Non-pigmented ciliary epithelial cell (primary cell): ENCODE measurements at places on chromosomes 12 and 14.

GRCh38 chr12:12428961-12429657 is 72.2 kb downstream of the BORCS5 start:
- no peak for DNase-seq

DNA sequence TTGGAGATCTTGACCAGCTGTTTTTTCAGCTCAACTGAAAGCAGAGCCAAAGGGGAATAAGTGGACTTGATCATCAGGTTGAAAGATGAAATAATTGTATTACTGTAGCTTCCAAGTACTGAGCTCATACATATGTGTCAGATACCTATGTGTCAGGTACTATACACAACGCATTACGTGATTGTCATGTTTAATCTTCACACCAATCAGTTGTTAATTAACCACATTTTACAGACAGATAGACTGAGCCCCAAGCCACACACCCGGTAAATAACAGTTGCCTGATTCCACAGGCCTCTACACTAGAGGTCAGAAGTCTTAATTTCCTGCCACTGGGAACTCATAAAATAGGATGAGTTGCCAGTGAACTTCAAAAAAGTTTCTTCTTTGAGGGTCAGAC is 128.5 kb downstream of the GPR135 start:
- DNase-seq = no peak

DNA sequence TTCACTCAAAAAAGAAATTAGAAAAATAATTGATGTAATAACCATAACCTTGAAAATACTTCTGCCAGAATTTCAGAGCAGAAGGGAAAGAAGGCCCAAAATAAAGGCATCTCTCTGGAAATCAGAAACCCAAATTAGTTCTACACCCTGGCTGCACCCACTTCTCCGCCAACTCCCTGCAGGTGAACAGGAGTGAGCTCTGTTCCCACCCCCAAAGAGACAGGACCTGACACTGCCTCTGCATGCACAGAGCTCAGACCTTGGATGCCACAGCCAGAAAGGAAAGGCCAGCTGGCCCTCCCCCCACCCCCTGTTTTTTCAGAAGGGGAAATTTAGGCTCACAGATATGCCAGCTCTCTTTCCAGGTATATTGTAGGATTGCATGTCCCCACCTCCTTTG is 228.2 kb downstream of the BCL11B start:
- no peak for DNase-seq

GRCh38 chr14:39102265-39102968 is 618 bp downstream of the SEC23A start:
- no peak for DNase-seq

DNA sequence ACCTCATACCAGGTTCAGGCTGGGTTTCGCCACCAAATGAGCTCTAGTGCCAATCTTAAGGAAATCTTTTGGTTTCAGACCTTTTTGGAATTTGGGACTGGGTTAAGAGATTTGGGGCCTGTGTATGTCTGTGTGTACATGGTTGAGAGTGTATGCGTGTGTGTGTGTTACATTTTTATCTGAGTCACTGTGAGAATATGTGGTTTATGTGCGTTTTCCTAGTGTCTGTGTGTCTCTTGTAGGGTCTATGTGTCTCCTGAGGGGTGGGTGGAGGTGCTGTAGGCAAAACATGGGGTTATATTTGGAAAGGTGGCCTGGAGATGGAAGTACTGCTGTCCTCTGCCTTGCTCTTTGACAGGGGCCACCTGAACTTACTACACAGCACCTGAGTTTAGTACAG is 17.9 kb downstream of the C12orf43 start:
- no peak for DNase-seq
